ENCODE measurements at places on chromosomes 12 and 14.

DNA sequence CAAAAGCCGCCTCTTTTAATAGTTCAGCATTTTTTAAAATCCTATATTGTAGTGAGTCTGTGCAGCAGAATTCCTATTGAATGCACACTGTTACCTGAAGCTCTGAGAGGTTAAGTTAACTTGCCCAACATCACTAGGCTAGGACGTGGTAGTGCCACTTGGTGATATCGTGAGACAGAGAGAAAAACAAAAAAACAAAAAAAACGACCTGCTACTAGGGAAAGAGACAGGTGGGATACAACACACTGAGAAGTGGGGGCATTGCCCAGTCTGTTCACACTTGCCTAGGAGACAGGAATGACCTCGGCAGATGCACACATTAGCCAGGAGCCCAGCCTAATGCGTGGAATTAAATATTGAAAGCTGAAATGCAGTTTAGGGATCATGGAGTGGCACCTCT lies 129.7 kb upstream of the CCND2 start:
- DNase-seq: no peak

GRCh38 chr12:124992874-124993625 lies 395 bp upstream of the BRI3BP start:
- DNase-seq: peak; percentile 49

DNA sequence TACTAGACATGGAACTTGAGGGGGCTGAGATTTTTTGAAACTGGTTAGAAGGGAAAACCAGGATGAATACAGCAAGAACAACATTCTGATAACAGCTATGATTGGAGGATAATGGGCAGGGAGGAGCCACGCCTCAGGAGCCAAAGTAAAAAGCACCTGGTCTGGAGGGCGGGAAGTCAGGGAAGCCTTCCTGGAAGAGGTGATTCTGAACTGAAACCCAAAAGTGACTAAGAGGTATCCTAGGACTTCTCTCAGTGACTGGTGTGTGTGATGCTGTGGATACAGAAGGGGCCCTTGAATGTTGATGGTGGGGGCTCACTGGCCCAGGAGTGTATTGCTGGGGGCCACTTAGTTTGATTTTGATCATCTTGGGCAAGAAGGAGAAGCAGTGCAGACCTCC lies 18.8 kb upstream of the GPR68 start:
- no peak for DNase-seq

GRCh38 chr12:27644158-27644845 lies 51.9 kb upstream of the REP15 start:
- DNase-seq: peak; percentile 83

- DNase-seq: peak; percentile 70
These were observed 13.3 kb upstream of the MAP3K9 start for GRCh38 chr14:70822530-70823185.

DNA sequence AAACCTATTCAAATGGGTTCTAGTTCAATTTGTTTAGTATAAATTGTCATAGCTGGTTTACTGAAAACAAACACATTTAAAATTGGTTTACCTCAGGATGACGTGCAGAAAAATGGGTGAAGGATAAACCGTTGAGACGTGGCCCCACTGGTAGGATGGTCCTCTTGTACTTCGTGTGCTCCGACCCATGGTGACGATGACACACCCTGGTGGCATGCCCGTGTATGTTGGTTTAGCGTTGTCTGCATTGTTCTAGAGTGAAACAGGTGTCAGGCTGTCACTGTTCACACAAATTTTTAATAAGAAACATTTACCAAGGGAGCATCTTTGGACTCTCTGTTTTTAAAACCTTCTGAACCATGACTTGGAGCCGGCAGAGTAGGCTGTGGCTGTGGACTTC lies 8.3 kb downstream of the CALM1 start:
- no peak for DNase-seq

DNA sequence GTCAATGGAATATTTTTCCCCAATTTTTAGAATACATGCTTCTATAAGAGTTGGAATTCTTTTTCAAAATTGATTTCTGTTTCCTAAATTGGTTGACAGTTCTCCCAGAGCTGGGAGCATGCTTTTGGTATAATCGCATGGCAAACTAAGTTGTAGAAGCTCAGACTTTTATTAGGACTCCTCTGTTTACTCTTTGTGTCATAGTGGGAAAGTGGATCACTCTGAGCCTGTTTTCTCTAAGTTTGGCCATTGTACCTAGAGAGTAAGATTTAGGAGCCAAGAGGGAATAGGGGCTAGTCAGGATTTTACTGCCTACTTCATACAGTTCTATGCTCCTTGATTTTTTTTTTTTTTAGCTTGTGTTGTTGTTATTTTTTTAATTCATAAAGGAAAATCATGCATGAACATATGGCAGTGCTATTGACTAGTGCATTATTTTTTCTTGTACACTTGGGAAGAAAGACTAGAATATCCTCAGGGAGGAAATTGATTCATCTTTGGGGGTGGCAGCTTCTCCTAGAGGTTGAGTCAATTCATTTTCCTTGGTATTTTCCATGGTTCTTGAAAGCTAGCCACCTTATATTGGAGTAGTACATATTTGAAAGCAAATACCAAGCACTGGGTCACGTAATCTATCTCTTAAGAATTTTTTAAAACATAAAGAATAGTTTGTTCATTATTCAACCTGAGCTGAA lies 77.7 kb upstream of the TRAF3 start:
- peak; percentile 10 for DNase-seq

GRCh38 chr12:100077367-100077766 lies 65.3 kb downstream of the BLTP3B start:
- peak; percentile 40 for DNase-seq

DNA sequence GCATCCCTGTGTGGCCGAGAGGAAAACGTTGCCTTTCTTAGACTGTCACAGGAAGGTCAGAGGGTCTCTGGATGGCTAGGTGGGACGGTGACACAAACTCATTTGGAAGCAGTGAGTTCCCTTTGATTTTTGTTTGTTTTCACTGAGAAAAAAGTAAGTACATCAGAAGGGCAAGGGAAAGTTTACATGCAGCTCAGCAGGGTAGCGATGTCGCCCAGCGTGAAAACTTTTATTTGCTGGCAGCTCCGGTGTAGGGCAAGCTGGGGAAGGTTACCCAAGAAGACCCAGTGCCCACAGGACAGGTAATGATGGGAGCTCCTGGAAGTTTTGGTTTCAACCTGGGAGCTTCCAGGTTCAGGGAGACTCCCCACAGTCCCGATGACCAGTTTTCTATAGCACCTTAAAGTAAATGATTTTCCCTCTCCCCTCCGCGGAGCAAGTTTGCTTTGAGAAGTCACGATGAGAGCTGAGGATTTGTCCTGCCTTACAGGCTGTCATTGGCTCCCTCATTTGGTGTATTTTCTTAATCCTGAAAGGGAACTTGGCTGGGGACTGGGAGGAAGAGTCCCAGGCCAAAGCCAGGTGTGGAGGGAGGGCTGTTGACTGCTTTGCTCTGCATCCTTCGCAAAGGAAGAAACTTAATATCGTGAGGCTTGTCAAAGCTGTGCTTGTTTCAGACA lies 64.7 kb upstream of the ESRRB start:
- DNase-seq: no peak

GRCh38 chr14:68592948-68593556 lies 199.8 kb downstream of the ZFP36L1 start:
- DNase-seq: no peak

DNA sequence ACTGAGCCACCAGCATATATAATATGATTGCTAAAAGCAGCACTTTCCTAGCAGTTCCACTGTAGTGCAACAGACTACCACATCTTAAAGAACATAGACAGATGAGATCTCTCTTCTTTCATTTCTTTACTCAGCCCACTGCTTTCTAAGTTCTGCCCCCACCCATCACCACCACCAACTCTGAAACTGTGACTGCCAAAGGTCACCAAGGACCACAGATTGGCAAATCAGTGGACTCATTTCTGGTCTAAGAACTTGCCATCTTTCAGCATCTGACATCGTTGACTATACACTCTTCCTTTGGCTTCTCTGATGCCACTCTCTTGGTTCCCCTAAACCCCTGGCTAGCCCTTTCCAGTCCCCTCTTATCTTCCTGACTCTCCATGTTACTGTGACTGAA lies 38.4 kb downstream of the IFNG start:
- DNase-seq: no peak

DNA sequence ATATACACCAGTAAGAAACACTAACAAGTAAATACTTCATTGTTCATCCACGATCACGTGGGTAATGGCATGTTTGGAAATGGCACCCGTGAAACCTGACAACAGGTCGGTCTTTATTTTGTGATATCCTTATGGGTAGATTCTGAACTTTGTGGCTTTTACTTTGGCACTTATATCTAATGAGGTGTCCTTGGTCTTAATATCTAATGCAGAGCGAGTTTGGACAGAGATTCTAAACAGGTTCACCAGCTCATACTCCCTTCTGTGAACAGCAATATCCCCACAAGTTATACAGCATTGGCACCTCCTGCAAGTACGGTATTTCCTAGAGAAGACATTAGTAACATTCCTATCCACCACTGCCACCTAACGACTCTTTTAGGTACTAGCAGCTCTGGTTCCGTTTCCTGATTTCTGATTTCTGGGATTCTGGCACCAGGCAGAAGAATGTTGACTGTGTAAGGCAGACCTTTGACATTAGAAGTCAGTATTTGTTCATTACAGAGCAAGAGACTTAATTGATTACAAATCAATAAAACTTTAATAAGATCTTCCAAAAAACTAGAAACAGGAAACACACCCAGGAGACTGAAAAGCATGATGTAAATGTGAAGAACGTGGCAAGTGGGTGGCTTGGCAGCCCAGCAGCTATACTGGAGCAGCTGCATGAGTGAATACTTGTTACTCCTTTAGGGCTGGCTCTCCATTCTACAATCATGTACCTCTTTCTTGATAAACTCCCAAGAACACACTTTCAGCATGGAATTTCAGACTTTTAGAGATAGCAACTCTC lies 2.5 kb downstream of the ANG start:
- DNase-seq: peak; percentile 87

DNA sequence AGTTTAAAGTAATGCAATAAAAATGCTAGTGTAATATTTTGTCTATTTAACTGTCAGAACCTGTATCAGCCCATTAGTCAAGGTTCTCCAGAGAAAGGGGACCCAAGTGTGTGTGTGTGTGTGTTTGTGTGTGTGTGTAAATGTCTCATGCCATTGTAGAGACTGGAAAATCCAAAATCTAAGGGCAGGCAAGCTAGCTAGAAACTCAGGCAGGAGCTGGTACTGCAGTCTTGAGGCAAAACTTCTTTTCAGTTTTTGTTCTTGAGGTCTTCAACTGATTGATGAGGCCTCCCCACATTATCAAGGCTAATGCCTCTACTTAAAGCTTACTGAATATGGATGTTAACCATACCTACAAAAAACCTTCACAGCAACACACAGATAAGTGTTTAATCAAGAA lies 126.7 kb downstream of the PRKD1 start:
- no peak for DNase-seq

DNA sequence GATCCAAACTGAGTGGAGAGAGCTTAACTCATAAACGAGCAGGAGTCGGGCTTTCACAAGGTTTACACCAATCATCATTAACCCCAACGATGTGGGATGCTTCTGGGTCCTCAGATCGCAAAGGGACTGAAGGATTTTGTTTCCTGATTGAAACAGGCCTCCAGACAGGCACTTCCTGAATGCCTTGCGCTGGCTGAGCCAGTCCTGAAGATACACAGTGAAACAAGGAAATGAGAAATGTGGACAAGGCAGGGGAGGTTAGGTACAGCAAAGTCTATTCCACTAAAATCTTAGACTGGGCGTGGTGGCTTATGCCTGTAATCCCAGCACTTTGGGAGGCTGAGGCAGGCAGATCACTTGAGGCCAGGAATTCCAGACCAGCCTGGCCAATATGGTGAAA lies 30.7 kb downstream of the RBM19 start:
- DNase-seq: no peak

DNA sequence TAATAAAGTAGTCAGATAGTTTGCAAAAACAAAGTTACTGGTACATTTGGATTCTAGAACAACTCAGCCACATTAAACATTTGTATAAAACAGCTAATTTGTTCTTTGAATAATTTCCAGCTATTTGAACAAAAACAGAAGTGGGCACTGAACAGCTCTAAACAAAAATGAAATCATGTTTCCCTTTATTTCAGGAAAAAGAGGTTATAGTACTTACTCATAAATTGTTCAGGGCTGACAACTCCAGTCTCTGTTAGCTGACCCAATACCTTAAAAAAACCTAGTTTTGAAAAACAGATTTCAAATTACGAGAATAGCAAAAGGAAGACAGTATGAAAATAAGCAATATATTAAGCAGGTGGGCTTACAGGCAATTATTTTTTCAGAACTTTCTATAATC lies 8.2 kb downstream of the GNPNAT1 start:
- no peak for DNase-seq

DNA sequence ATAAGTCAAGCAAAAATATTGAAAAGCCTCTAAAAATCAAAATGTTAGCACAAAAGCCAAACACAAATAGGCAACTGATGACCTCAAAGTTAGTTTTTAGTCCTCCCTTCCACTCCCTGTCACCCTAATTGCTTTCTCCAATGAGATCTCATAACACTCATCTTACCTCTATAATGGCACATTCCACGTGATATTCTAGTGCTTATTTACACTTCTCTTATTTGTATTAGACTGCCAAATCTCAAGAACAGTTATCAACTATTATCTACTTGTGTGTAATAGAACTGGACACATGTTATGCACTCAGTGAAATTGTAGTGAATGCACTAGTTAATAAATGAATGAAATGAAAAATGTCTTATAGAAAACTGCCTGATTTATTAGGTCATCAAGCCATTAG lies 55.5 kb upstream of the AVPR1A start:
- no peak for DNase-seq

GRCh38 chr12:117046011-117046369 lies 53.2 kb downstream of the TESC start:
- no peak for DNase-seq

- no peak for DNase-seq
These were observed 183.8 kb downstream of the CCDC59 start for GRCh38 chr12:82174383-82174782.

DNA sequence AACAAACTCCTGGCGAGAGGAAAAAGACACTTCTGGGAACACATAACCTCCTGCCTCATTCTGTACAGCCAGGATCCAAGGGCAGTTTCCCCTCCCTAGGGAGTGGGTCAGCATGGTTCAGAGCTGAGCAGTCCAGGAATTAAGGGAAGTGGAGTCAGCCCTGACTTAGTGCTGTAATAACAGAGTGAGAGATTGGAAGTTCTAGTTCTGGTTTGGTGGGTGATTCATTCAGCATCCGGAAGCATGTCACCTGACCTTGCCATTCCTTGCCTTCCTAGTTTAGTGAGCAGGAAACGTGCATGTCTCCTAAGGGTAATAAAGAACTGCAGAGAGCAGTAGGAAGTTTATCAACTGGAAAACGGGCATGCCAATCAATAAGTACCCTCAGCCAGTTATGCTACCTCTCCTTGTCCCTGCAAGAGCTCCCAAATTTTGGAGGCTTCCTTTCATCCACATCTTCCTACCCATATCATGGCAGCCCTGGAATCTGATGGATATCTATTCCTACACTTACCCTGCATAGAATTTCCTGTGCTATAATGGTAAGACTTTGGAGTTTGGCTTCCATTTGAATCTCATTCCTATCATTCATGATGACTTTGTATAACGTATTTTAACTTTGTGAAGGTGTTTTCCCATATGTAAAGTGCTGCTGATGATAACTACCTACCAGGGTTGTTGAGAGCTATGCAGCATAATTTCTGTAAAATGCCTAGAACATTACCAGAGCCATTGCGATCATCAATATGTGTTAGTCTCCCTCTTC lies 28.5 kb upstream of the MAGOHB start:
- peak; percentile 38 for DNase-seq

- no peak for DNase-seq
These were observed 236.6 kb downstream of the ZFP36L1 start for GRCh38 chr14:68556253-68556652.

- DNase-seq: no peak
These were observed 484 bp upstream of the PRKCH start for GRCh38 chr14:61320806-61321384.
